Ecto neural progenitor cell (in vitro differentiated cells): ENCODE measurements at places on chromosomes 12 and 14.

GRCh38 chr14:83559721-83560120 is 1970.2 kb upstream of the FLRT2 start:
- DNase-seq, result no peak

DNA sequence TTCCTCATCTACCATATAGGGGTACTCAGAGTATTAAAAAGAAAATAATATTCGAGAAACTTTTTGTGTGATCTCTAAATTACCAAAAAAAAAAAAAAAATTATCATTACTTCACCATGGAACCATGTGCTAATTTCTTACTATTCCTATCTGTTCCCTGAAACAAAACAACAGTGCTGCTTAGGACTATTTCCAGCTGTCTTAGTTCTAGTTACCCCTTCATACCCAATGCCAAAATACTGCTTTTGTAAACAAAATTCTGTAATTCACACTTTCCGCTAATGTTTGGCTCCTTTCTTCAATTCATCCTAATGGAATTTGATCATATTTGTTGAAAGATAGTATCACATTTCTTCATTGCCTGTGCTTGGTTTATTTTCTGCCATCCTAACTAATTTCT is 470.2 kb downstream of the BTG1 start:
- DNase-seq, result no peak

DNA sequence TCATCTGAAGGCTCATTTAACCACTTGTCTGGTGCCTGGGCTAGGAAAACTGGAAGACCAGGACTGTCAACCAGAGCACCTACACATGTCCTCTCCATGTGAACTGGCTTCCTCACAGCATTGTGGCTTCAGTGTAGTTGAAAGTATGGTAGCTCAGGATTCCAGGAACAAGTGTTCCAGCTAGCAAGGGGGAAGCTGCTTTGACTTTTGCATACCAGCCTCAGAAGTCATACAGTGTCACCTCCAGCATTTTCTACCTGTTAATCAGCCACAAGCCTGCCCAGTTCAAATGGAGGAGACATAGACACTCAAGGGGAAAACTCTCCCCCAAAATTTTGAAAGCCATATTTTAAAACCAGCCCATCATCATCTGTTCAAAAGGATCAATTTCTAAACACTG is 212.8 kb upstream of the CAND1 start:
- DNase-seq, result no peak

DNA sequence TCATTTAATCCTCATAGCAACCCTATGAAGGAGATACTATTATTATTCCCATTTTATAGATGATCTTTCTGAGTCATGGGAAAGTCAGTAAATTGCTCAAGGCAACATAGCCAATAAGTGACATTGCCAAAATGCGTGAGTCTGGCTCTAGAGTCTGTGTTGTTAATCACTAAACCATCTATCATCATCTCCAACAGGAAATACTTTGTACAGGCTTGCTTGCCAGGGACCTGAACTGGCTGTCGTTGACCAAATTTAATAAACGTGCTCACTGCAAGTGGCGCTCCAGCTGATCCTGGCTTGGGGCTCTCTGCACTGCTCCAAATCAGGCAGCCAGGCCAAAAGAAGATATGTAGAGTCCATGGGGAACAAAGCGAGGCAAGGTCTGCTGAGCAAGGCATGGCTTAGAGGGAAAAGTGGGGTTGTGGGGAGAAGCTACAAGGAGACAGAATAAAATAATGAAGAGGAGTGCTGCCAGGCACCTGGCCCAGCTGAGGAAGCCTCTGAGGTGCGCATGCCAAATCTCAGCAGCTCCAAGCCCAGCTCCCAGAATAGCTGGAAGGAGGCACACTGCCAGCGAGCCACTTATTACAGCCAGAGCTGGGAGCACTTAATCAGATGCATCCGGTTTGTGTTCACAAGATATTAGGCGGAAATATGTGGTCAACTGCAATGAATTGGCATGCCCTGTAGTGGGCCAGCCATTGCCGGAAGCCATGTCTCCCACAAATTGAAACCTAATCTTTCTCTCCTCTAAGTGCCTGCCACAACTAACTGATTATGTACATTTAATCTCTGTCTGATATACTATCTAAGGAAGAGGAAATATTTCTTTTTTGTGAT is 43.3 kb upstream of the PTPRO start:
- DNase-seq, result no peak

GRCh38 chr12:55001198-55001868 is 16.8 kb upstream of the TESPA1 start:
- no peak for DNase-seq

GRCh38 chr14:99237288-99237687 is 34.7 kb downstream of the BCL11B start:
- DNase-seq, result no peak

DNA sequence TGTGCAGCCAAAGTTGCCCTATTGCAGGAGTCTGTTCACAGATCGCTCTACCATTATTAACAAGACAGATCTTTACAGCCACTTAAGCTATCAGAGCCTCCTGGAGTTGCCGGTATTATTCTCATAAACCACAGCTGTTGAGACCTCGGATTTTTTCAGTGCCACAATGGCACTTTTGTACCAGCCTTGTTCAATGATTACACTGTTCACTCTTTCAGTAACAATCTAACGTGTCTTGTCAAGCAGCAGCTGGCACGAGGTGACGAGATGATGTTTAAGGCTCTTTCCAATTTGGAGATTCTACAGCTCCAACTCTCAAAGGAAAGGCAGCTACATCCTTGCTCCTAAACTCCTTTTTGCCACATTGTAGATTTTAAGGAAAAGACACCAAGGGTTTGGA is 30.7 kb downstream of the LRIG3 start:
- DNase-seq, result no peak

GRCh38 chr14:67547224-67547780 is 14.2 kb downstream of the PLEKHH1 start:
- DNase-seq, result no peak

DNA sequence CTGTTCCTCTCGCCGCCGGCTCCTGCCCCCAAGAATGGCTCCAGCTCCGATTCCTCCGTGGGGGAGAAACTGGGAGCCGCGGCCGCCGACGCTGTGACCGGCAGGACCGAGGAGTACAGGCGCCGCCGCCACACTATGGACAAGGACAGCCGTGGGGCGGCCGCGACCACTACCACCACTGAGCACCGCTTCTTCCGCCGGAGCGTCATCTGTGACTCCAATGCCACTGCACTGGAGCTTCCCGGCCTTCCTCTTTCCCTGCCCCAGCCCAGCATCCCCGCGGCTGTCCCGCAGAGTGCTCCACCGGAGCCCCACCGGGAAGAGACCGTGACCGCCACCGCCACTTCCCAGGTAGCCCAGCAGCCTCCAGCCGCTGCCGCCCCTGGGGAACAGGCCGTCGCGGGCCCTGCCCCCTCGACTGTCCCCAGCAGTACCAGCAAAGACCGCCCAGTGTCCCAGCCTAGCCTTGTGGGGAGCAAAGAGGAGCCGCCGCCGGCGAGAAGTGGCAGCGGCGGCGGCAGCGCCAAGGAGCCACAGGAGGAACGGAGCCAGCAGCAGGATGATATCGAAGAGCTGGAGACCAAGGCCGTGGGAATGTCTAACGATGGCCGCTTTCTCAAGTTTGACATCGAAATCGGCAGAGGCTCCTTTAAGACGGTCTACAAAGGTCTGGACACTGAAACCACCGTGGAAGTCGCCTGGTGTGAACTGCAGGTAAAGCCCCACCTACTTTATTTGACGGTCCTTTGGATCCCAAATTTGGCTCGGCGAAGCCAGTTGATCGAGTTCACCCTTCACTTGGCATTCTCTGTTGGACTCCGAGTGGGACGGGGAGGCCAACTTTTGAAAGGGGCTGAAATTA is 1.5 kb downstream of the WNK1 start:
- DNase-seq, result peak; percentile 75

GRCh38 chr14:93592786-93593185 is 162.0 kb downstream of the UNC79 start:
- no peak for DNase-seq

GRCh38 chr14:29028973-29029582 is 262.5 kb downstream of the FOXG1 start:
- peak; percentile 63 for DNase-seq

GRCh38 chr14:105420974-105421674 is 1.5 kb downstream of the MTA1 start:
- no peak for DNase-seq
